ENCODE measurements at places on chromosomes 6 and 20.

- no peak for DNase-seq
Measured at GRCh38 chr6:118580585-118581419, 32.7 kb downstream of the PLN start.

DNA sequence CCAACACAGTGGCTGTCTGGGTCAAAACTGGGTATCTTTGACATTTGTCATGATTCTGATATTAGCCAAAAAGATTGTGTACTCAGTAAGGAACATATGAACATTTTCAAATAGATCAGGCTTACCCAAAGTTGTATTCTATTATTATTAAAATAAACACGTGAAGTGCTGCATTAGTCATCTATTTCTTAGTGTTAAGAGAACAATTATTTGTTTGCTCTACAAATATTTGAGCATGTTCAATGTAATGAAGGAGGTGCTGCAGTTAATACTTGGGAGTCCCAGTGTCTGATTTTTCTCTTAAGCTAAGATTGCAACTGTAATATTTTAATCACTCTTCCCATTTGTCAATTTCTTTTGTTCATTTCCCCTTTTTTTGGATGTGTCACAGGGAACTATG lies 28.2 kb downstream of the CNR1 start:
- DNase-seq, result no peak

GRCh38 chr20:63708301-63709148 lies 686 bp downstream of the ZGPAT start:
- DNase-seq, result no peak

DNA sequence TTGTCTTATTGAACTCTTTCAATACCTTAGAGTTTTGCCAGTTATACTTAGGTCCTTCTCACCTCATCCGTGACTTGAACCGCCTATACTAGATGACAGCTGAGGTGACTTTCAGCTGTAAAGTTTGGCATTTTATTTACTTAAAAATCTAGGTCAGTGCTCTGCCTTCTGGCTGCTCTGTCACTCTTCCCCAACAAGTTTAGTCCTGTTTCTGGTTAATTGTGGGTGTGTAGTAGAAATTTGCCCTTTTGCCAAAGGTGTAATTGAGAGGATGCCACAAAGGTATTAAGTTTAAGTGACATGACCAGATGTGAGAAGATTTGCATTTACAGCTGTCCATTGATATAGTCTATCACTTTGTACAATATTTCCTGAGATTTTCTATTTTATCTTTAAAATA lies 106.2 kb downstream of the FARS2 start:
- DNase-seq, result no peak

DNA sequence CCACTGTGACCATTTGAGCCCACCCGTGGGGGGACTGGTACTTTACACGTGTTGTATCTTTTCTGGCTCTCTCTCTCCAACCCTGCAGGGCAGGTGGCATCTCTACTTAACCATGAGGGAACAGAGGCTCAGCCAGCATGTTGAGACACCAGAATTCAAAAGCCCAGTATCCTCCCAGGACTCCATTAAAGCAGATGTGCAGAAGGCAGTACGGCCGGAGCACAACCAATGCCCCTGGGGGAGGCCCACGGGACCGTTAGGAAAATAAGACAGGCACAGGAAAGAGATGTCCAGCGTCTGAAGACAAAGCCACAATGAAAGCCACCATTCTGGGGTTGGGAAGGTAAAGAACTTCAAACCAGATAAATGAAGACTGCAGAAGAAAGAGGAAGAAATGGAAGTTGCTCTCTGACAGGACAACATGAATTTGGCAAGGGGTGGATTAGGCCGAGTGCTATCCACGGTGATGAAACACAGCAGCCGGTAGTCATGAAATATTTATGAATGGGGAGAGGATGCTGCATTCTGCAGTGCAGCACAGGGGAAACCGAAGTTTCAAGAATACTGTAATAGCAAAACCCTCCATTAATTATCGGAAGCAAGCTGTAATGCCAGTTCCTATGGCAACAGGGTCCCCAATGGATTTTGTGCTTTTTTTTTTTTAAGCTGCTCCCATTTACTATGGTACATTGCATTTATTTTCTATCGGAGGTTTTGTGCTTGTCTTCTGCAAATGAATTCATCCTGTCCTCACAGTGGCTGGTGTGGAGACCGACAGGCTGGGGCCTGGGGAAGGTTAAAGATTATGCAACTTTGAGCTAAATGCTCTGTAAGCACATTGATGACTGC lies 179.4 kb downstream of the NRN1 start:
- no peak for DNase-seq

- no peak for DNase-seq
Measured at GRCh38 chr6:156617376-156617775, 159.8 kb upstream of the ARID1B start.

- no peak for DNase-seq
Measured at GRCh38 chr6:21826023-21826422, 232.5 kb downstream of the SOX4 start.

DNA sequence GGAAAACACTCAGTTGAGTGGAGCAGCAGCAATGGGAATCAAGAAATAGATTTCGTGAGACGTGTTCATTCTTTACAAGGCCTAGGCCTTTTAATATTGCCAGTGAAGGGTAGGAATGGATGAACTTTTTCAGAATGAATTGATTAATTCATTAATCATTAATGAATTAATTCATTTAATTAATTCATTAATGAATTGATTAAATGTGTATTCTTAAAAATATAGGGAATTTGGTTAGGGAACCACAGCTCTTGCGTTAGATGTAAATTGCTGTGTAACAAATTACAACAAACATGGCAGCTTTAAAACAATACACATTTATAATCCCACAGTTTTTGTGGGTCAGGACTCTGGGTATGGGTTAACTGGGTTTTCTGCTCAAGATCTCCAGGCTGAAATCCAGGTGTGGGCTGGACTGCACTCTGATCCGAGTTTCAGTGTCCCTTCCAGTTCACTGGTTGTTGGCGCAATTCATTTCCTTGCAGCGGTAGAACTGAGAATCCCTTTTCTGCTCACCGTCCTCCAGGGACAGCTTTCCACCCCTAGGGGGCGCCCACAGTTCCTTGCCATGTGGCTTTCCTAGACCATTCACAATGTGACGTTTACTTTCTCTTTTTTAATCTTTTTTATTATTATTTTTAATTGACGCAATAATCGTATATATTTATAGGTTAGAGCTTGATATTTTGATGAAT lies 32.8 kb upstream of the BCAS1 start:
- no peak for DNase-seq

- DNase-seq, result no peak
Measured at GRCh38 chr20:32960849-32961731, 43.1 kb downstream of the SUN5 start.

GRCh38 chr20:53918949-53919361 lies 151.4 kb downstream of the BCAS1 start:
- DNase-seq, result peak; percentile 40

GRCh38 chr6:18792866-18793265 lies 405.7 kb downstream of the RNF144B start:
- no peak for DNase-seq

DNA sequence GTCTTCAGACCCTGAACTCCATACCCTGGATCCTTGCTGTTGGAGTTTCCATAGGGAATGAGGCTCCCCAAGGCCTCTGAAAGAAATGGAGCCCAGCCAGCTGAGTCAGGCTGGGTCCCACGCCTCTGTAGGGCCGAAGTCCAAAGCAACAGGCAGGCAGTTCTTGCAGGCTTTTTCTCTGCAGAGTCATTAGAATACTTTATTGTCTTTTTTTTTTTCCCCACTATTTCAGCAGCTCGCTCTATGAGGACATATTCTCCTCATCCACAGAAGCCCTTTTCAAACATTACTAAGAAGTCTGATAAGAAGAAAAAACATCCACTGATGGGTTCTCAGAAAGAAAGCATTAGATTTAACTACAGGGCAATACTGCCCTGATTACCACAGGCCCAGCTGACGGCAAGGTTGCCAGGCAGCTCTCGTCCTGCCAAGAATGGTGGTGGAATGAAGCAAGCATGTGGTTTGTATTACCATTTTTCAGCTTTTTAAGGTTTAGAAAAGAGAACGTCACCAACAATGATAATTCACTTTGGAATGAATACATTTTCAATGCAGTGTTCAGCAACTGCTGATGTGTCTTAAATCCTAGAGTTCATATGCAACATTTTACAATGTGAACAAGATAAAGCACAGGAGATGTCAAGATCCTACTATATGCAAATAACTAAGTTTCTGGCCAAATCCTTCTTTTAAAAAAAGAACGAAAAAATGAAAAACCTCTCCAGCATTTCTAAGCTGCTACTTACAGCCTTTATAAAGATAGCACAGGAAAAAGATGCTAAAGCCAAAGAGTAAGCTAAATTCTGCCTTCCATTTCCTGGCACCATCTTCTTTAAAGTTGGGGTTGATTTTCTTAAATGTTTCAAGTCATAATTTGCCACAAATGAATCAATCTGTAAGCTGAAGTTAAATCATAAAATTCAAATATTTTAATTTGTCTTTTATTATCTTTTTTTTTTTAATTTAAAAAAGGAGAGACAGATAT lies 223.6 kb upstream of the CITED2 start:
- peak; percentile 87 for DNase-seq

- no peak for DNase-seq
Measured at GRCh38 chr20:52652271-52652670, 319.9 kb upstream of the TSHZ2 start.

DNA sequence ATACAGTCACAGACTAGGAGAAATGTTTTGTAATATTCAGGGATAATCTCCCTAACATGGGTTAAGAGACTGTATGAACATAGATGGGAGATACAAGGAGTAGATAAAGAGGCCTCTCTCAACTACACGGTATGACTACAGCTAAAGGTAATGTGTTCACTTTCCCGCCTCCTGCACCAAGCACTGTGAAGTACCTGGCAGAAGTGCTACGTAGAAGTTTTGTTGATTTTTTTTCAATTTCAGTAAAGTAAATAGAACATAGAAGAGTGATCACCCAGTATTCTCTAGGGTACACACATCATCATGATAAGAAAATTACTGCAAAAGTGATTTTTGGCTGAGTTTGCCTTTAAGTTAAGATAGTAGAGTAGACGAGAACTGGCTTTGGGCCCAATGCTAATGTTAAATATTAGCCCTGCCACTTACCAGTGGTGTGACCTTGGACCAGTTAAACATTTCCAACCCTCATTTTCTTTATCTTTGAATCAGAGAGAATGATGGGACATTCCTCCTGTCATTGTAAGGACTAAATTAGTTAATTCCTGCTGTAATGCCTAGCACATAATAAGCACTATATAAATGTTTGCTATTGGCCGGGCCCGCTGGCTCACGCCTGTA lies 183.6 kb downstream of the COL9A1 start:
- DNase-seq, result no peak

- no peak for DNase-seq
Measured at GRCh38 chr6:105810105-105810921, 275.8 kb upstream of the PRDM1 start.

DNA sequence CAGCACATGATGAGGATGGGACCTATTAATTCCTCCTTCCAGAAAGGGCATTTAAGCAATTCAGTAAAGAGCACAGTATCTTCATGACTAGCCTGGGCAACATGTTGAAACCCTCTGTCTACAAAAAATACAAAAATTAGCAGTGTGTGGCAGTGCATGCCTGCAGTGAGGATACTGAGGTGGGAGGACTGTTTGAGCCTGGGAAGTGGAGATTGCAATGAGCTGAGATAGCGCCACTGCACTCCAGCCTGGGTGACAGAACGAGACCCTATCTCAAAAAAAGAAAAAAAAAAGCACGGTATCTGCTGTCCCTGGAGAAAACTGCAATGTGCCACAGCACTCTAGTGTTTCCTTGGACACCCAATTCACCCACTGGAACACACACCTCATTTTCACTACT lies 18.4 kb downstream of the SAMD3 start:
- no peak for DNase-seq

DNA sequence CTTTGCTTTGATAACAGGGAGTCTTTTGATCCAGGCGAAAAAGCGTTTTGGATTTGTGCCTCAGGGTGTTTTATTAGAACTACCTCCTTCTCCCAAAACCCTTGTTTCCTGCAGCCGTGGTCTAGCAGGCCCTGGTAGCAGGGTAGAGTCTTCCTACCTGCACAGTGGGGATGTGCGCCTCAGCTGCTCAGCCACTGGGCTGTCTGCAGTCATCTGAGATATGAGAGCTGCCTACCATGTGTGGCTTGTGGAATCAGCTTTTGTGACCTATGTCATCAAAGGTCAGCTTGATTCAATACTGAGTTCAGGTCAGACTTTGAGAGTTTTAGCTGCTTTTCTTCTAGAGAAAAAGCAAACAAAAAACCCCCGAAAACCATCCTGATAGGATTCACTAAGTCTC lies 279.5 kb downstream of the CLIC5 start:
- DNase-seq, result no peak

DNA sequence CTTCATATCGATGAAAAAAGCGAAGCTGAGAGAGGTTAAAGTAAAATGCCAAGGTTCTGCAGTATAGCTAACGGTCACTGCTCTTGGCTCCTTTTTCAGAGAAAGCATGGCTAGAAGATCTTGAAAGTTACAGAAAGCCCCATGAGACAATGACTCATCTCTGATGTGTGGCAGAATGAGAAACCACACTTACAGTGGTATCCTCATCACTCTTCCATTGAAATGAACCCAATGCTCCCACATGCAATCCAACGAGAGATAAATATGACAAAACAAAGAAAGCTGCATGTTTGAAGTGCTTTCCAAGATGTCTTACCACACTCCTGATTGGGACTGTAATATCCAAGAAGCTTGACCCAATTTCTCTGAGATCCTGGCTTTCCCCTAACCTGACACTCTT lies 694.9 kb downstream of the PRKN start:
- DNase-seq, result no peak

GRCh38 chr20:46151936-46152335 lies 33.8 kb downstream of the CD40 start:
- DNase-seq, result no peak

DNA sequence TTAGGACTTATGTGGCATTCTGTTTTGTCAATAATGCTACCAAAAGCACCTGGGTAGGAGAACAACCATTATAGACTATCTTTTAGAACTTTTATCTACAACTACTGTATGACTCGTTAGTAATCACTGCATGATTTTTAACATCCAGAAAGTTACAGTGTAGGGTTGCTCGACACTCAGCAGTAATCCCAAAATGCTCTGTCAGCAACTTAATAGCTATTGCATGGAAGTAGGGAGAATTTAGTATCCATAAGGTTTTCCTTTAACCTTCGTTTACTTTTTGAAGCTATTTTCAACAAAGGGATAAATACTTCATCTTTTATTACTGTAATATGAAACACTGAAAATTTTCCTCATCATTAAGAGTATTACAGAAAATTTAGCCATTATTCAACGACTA lies 309.5 kb downstream of the RNGTT start:
- no peak for DNase-seq

DNA sequence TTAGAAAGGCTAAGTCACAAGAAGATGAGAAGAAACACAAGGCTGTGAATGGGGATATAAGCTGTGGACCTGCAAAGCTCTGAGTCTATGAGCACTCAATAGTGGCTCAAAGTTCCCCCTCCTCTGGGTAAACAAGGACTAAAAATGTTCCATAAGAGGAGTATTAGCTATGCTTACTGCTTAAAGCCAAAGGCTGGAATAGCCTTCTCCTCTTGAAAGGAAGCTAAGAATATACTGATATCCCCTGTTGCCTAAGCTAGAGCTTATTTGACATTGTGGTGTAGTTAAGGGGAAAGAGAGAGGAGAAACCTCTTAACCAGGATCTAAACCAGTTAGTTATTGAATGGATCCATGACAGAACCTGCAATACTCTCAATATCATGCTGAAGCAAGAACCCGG lies 45.8 kb downstream of the NOL7 start:
- DNase-seq, result no peak

Measured in right forelimb (tissue), 1 donor.